ENCODE measurements at places on chromosomes 11 and 22.

GRCh38 chr11:78420255-78420764 is 2.7 kb upstream of the GAB2 start:
- DNase-seq, result no peak

DNA sequence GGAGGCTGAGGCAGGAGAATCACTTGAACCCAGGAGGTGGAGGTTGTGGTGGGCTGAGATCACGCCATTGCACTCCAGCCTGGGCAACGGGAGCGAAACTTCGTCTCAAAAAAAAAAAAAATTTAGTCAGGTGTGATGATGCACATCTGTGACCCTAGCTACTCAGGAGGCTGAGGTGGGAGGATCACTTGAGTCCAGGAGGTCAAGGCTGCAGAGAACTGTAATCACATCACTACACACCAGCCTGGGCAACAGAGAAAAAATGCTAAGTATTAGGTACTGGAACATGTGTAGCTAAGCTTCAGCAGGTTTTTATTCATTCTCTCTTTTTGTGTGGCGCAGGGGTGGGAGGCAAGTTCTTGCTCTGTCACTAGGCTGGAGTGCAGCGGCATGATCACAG is 64.2 kb upstream of the SLN start:
- DNase-seq, result no peak

DNA sequence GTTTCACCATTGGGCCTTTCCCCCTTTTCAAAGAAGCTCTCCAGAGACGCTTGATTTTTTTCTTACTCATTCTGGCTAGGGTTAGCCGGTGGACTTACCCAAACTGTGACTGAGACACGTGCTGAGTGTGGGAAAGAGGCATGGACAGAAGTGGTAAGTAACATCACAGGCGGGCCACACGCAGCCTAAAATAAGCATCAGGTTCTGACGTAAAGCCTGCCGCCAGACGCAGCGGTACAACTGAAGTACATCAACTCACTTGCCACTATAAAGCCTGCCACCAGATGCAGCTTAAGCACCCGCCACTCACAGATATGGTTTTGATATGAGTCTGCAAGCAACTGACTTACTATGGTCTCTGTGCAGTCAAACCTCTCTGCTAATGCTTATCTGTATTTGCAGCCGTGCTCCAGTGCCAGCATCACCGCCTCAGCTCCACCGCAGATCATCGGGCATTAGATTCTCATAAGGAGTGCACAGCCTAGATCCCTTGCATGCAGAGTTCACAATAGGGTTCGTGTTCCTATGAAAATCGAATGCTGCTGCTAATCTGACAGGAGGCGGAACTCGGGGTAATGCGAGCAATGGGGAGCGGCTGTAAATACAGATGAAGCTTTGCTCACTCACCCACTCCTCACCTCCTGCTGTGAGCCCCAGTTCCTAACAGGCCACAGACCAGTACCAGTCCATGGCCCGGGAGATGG is 58.8 kb downstream of the PHF21B start:
- DNase-seq, result no peak

DNA sequence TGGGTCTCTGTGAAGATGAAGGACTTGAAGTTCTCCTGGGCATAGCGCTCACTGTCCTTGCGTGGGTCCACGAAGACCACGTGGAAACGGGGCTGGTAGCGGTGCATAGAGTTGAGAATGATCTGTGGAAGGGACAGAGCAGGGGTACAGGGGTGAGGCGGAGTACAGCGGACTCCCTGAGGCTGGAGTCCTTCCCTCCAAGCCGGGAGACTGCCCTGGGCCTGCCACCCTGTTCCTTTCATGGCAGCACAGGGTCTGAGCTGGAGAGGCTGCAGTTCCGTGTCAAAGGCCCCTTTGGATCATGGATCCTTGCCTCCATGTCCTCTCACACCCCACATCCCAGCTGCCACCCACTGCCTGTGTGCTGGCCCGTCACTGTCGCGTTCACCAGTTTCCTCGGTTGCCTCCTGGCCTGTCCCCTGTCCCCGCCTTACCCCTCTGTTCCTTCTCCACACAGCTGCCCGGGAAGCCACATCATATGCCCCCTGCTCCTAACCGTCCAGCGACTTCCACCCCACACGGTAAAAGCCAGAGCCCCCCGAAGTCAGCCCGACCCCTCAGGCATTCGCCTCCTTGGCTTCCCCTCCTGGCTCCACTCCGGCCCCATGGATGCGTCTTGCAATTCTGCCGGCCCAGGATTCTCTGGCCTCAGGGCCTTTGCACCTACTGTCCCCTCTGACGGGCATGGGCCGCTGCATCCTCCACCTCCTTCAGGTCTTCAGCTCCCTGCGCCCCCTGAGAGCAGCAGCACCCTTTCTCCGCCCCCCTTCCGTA is 3.4 kb upstream of the NUDT8 start:
- no peak for DNase-seq

DNA sequence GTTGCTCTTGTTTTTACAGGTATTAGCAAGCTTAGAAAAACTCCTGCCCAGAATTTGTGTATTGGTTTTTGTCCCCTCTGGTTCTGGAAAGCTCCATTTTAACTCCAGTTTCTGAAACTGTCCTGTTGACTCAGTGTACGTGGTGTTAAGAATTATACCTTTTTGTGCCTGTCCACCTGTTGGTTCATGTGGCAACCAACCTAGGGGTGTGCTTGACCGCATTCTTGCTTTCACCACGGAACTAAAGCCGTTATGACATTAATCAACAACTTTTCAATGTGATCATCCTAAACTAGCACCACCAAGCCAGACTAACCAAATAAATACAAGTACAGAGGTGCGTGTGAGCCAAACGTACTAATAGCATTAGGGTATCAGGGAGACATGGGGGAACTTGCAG is 56.0 kb upstream of the PTH start:
- DNase-seq, result no peak

GRCh38 chr22:35134637-35135036 is 68.7 kb downstream of the ISX start:
- DNase-seq, result no peak

GRCh38 chr11:19817265-19817851 is 104.7 kb downstream of the NAV2 start:
- DNase-seq, result no peak

- no peak for DNase-seq
Observed at GRCh38 chr11:59186130-59186594, 14.2 kb downstream of the DTX4 start.

DNA sequence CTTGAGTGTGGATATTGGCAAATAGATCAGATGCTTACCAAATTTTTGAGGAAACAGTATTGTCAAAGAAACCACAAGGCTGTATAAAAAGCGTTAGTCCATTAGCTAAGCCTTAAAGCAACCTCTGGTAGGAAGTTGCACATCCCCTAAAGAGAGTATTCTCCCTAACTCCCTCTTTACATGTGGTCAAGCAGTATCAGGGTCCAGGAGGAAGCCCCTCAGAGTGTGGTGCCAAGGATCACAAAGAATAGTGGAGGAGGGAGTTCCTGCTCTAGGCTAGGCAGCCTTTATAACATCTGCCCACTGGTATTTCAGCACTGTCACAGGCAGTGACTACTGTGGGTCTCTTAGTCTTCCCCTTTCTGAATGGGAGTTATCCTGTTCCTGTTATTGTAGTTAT is 18.8 kb upstream of the AMPD3 start:
- no peak for DNase-seq

GRCh38 chr11:45610627-45611026 is 54.8 kb downstream of the CHST1 start:
- no peak for DNase-seq

DNA sequence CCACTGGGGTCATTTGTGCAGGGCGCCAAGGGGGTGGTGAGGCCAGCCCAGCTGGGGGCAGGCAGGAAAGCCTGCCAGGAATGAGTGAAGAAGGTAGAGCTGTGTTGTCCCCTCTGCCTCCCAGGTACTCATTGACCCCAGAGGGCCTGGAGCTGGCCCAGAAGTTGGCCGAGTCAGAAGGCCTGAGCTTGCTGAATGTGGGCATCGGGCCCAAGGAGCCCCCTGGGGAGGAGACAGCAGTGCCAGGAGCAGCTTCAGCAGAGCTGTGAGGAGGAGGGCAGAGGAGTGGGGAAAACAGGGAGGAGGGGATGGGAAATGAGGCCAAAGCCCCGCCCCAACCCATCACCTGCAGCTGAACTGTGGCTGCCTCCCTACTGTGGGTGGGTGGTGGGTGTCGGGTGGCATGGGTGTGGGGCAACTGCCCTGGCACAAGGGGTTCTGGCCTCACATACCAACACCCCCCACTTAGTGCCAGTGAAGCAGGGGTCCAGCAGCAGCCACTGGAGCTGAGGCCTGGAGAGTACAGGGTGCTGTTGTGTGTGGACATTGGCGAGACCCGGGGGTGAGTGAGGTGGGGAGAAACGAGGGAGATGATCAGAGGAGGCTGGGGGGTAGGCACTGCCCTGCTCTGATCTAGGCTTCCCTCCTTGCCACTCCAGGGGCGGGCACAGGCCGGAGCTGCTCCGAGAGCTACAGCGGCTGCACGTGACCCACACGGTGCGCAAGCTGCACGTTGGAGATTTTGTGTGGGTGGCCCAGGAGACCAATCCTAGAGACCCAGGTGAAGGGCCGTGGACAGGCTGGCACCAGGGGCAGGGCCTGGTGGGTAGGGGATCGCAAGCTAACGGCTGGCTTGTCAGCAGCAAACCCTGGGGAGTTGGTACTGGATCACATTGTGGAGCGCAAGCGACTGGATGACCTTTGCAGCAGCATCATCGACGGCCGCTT is 3.0 kb downstream of the MUS81 start:
- DNase-seq, result no peak

- no peak for DNase-seq
Observed at GRCh38 chr11:128616161-128616560, 28.8 kb upstream of the ETS1 start.

- no peak for DNase-seq
Observed at GRCh38 chr11:8204596-8204995, 35.8 kb upstream of the RIC3 start.

DNA sequence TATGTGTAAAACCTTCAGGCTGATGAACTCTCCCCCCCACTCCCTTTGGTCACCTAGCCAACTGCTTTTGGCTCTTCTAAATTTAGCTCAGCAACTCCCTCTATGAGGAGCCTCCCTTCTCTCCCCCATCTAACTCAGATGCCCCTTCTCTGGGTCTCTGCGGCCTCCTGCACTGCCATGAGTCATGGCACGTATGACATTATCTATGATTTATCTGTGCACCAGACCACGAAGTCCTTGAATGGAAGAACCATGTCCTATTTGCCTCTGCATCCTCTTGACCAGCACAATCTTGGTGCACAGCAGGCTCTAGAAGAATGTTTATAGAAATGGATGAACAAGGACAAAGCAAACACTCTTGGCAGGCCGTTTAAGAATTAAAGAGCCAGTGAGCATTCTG is 46.0 kb downstream of the RPL27A start:
- no peak for DNase-seq

GRCh38 chr11:118886681-118887111 is 3.0 kb downstream of the CXCR5 start:
- DNase-seq, result no peak

GRCh38 chr11:87422566-87422965 is 384.8 kb downstream of the TMEM135 start:
- DNase-seq, result no peak

Data from stimulated activated CD4-positive, alpha-beta T cell treated with anti-CD3 and anti-CD28 coated beads, Interleukin-1b, Interleukin-23, amount 100 ng/mL, for 1 hour (primary cell).